ENCODE measurements at places on chromosomes 4 and X. TPM values are rescaled to one million over a fixed set of nuclear protein-coding genes. Genes with fewer than 3 reads are reported as not detected.
A peak's percentile ranks its signal among the peaks of the same experiment; 100 is the strongest.

Gene NXF3
- polyA plus RNA-seq: 2.7 TPM

Gene BTC
- polyA plus RNA-seq: 6.0 TPM

GRCh38 chr4:162683659-162684370 is 482.9 kb downstream of the NAF1 start:
- no peak overlapping the region for H3K4me3 ChIP-seq
- H3K27ac ChIP-seq: no peak overlapping the region
- no peaks in the 10 kb centered on the region for H3K36me3 ChIP-seq

Gene RNF150
- 5.0 TPM for polyA plus RNA-seq

- no peak overlapping the region for H3K4me3 ChIP-seq
- H3K27ac ChIP-seq: no peak overlapping the region
- no peaks in the 10 kb centered on the region for H3K36me3 ChIP-seq
- H3K27me3 ChIP-seq: no peaks in the 10 kb centered on the region
- H3K4me1 ChIP-seq: no peaks in the 10 kb centered on the region
- no peak for DNase-seq
Observed at GRCh38 chr4:92172203-92172602, 131.6 kb upstream of the GRID2 start.

GRCh38 chr4:76426272-76426671 is 5.3 kb upstream of the CCDC158 start:
- H3K27ac ChIP-seq: no peak overlapping the region
- no peak overlapping the region for H3K4me3 ChIP-seq
- DNase-seq: no peak

Gene FGFBP1
- polyA plus RNA-seq: 1.2 TPM

GRCh38 chr4:144557404-144557803 is 88.6 kb upstream of the HHIP start:
- H3K27ac ChIP-seq: no peak overlapping the region
- no peak for DNase-seq
- H3K36me3 ChIP-seq: no peaks in the 10 kb centered on the region
- H3K4me3 ChIP-seq: no peak overlapping the region
- no peaks in the 10 kb centered on the region for H3K27me3 ChIP-seq

Gene PLS3
- 97.4 TPM for polyA plus RNA-seq

GRCh38 chr4:92101737-92102172 is 202.0 kb upstream of the GRID2 start:
- H3K4me3 ChIP-seq: no peak overlapping the region
- no peaks in the 10 kb centered on the region for H3K36me3 ChIP-seq

Gene PASD1
- polyA plus RNA-seq: not detected

DNA sequence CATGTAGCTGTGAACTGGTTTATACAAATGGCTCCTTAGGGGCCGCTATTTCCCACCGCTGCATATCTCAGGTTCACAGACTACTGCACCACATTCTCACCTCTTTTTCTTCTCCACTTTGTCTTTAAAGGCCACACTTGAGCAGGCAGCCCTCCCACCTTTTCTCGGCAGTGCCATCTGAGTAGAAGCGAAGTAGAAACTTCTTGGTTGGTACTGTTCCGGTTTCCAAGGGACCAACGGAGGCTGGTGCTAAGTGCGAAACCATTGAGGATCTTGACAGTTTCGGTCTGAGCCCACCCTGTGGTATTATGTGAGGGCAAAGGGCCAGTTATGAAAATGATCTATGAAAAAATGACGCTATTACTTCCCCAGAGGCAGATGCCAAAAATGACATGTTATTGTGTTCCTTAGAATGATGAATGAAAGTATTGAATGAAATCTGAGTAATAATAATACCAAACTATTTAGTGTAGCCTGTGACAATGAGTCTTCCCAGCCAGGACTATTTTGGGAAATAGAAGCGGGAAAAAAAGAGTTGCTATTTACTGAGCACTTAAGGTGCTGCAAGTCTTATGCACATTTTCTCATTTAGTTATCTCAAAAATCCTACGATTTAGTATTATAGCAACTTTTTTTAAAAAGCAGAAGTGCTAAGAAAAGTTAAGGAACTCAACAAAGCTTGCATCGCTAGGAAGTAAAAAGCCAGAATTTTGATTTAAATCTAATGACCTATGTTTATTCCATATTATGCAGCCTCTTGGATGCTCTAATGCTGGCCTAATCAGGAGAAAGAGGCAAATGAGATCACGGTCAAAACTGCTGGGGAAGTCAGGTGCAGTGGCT is 29.6 kb upstream of the CHRNA9 start:
- DNase-seq: no peak
- no peaks in the 10 kb centered on the region for H3K36me3 ChIP-seq
- H3K4me1 ChIP-seq: no peaks in the 10 kb centered on the region
- H3K4me3 ChIP-seq: no peak overlapping the region
- no peaks in the 10 kb centered on the region for H3K27me3 ChIP-seq

GRCh38 chr4:65665771-65666523 is 4.3 kb downstream of the EPHA5 start:
- no peak overlapping the region for H3K4me3 ChIP-seq
- no peak overlapping the region for H3K27ac ChIP-seq
- no peaks in the 10 kb centered on the region for H3K36me3 ChIP-seq
- no peaks in the 10 kb centered on the region for H3K4me1 ChIP-seq
- peaks cover 46% of the 10 kb centered on the region for H3K27me3 ChIP-seq

DNA sequence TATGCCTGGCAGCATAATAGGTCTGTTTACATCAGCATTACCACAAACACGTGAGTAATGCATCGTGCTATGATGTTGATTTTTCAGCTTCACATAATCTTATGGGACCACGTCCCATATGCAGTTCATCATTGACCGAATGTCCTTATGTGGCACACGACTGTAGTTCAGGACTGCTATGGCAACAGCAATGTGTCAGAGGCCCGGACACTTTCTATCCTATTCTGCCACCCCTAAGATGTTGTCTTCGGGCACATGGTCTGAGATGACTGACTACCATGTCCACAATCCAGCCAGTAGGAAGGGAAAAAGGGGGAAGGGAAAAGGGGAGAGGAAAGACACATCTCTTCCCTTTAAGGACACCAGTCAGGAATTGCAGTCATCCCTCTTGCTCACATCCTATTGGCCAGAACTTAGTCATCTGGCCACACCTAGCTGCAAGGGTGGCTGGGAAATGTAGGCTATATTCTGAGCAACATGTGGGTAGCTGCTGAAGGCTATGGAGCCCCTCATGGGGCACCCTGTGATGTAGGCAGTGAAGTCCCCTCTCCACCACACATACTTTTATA is 196.0 kb upstream of the RBPJ start:
- H3K36me3 ChIP-seq: no peaks in the 10 kb centered on the region
- no peaks in the 10 kb centered on the region for H3K27me3 ChIP-seq
- H3K27ac ChIP-seq: no peak overlapping the region

GRCh38 chr4:155763551-155763950 is 4.7 kb downstream of the GUCY1B1 start:
- H3K4me3 ChIP-seq: no peak overlapping the region
- no peaks in the 10 kb centered on the region for H3K36me3 ChIP-seq
- H3K27me3 ChIP-seq: no peaks in the 10 kb centered on the region
- peaks cover 2% of the 10 kb centered on the region for H3K4me1 ChIP-seq
- H3K27ac ChIP-seq: no peak overlapping the region

DNA sequence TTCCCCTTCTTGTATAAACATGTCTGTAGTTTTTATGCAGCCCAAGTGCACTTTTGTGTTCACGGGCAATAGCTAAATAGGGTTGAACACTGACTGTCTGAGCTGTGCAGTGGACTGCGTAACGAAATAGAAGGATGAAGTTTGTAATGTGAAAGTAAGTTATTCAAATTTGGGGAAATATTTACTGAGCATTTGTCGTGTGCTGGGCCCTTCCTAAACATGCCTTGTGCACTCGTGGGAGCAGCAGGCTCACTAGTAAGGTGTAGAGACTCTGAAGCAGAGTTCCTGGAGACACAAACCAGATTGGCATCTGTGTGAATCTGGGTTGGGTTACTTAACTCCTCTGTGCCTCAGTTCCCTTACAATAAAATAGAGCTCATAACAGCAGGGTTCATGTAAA is 51.7 kb upstream of the C1QTNF7 start:
- H3K36me3 ChIP-seq: no peaks in the 10 kb centered on the region
- no peak overlapping the region for H3K27ac ChIP-seq
- H3K4me3 ChIP-seq: no peak overlapping the region

Gene UGT2B10
- polyA plus RNA-seq: not detected

DNA sequence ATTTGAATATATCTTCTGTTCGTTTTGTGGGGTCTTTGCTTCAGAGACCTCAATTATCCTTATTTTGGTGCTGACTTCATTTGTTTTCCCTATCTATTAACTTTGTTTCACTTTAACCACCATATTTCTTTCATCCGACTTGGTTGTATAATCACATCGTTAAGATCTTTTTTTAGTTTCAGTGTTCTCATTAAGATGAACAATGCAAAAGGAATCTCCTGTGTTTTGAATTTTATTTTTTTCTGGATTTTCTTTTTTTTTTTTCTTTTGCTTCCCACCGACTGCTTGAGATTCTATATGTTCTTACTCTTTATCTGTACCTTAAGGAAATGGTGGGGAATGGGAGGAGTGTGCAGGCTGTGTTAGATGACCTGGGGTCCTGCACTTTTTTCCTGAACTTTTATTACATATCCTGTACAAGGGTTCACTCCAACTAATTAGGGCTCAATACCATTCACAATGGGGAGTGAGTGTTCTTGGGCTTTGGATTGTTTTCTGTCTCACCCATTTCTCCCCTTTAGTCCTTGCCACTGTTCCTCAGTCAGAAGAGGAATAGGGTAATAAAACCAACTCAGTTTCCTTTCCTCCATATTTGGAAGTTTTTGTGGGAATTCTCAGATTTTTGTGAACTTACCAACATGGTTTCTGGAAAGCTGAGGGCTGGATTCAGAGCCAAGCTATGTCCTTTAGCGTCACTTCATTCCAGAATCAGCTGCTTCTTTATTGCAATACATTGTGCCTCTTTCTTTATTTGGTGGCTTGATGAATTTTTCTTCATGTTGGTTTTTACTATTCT is 43.2 kb upstream of the BMPR1B start:
- H3K4me3 ChIP-seq: no peak overlapping the region
- no peaks in the 10 kb centered on the region for H3K36me3 ChIP-seq
- no peak for DNase-seq
- H3K27me3 ChIP-seq: no peaks in the 10 kb centered on the region

GRCh38 chrX:119042040-119042439 is 30.8 kb upstream of the CT47C1 start:
- no peaks in the 10 kb centered on the region for H3K36me3 ChIP-seq
- no peak overlapping the region for H3K4me3 ChIP-seq
- H3K27ac ChIP-seq: no peak overlapping the region
- DNase-seq: no peak
- no peaks in the 10 kb centered on the region for H3K4me1 ChIP-seq

DNA sequence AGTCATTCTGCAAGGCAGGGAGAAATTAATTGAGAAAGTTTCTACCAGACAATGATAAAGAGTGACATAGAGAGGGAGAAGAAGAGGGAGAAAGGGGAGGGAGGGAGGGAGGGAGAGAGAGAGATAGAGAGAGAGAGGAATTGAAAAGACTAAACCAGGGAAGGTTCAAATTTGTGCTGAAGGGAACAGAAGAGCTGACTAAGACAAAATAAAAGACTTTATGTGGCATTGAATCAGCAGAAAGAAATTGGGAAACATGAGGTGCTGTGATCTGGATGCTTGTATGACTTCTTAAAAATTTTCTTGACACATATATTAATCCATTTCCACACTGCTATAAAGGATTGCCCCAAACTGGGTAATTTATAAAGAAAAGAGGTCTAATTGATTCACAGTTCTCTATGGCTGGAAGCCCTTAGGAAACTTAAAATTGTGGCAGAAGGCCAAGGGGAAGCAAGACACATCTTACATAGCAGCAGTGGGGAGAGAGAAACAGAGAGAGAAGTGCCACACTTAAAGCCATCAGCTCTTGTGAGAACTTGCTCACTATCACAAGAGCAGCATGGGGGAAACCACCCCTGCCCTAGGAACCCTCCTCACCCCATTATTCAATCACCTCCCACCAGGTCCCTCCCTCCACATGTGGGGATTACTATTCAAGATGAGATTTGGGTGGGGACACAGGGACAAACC is 13.5 kb upstream of the CXCL6 start:
- H3K36me3 ChIP-seq: no peaks in the 10 kb centered on the region
- no peaks in the 10 kb centered on the region for H3K4me1 ChIP-seq
- no peak overlapping the region for H3K4me3 ChIP-seq

GRCh38 chrX:14476205-14476604 is 53.1 kb upstream of the GLRA2 start:
- DNase-seq: no peak
- no peak overlapping the region for H3K27ac ChIP-seq

GRCh38 chr4:39043058-39043860 is 11.1 kb upstream of the TMEM156 start:
- H3K27me3 ChIP-seq: no peaks in the 10 kb centered on the region
- H3K4me3 ChIP-seq: peak overlapping the region; percentile 78
- H3K4me1 ChIP-seq: peaks cover 12% of the 10 kb centered on the region
- no peaks in the 10 kb centered on the region for H3K36me3 ChIP-seq

GRCh38 chr4:126395664-126396063 is 1080.9 kb downstream of the FAT4 start:
- no peak overlapping the region for H3K27ac ChIP-seq
- H3K4me3 ChIP-seq: no peak overlapping the region
- no peaks in the 10 kb centered on the region for H3K27me3 ChIP-seq
- no peak for DNase-seq

GRCh38 chrX:24204331-24204730 is 54.8 kb downstream of the ZFX start:
- H3K36me3 ChIP-seq: no peaks in the 10 kb centered on the region
- no peak overlapping the region for H3K4me3 ChIP-seq
- no peak overlapping the region for H3K27ac ChIP-seq
- no peak for DNase-seq
- H3K4me1 ChIP-seq: no peaks in the 10 kb centered on the region

Gene PWWP3B
- 2.0 TPM for polyA plus RNA-seq

DNA sequence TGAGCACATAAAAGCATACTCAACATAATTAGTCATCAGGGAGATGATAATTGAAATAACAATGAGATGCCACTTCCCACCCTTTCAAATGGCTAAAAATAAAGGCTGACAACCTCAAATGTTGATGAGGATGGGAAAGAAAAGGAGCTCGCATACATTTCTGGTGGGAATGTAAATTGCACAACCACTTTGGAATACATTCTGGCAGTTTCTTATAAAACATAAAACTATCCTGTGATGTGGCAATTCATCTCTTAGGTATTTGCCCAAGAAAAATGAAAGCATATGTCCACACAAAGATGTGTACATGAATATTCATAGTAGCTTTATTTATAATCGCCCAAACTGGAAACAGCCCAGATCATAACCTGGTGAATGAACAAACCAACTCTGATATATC is 687 bp upstream of the ZNF275 start:
- H3K27ac ChIP-seq: no peak overlapping the region
- no peak overlapping the region for H3K4me3 ChIP-seq
- no peaks in the 10 kb centered on the region for H3K36me3 ChIP-seq
- no peak for DNase-seq
- no peaks in the 10 kb centered on the region for H3K4me1 ChIP-seq

Gene POF1B
- polyA plus RNA-seq: 0.62 TPM

Measured in kidney (tissue), 22 donors.